Activated T-helper 1 cell treated with anti-CD3 and anti-CD28 coated beads, Interleukin-2, amount 50 U/mL, for 16 hours (primary cell): ENCODE measurements at places on chromosomes 2 and 18.

DNA sequence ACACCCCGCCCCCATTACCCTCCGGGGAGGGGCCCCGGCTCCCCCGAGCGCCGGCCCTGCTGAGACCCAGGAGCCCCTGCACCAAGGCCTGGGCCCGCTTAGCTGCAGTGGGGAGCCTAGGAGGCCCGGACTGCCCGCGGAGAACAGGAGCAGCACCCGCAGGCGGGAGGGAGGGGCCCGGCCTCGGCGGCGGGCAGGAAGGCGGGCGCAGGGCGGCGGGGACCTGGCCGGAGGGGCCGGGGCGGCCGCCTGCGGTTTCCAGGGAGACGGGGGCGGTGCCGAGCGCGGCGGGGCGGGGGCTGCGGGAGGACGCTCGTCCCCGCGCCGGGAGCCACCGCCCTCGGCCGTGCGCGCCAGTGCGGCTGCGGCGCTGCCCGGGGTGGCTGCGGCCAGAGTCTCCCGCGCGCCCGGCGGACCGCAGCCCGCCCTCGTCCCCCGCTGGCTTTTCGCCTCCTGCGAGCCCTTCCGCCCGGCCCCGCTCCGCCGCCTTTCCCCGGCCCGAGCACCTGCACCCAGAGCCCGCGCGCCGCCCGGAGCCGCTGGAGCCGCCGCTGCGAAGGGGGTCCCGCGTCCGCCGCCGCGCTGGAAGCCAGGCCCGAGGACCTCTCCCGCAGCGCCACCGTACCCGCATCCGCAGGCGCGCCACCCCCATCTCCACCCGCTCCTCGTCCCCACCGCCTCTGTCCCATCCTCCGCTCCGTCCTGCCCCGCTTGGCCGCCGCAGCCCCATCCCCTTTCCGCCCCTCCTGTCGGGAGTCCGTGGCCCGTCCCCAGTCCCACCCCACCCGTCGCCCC, 17.2 kb downstream of the GPC1 start:
- DNase-seq = no peak

GRCh38 chr2:233084488-233084887, 24.3 kb downstream of the INPP5D start:
- no peak for DNase-seq

- no peak for DNase-seq
Measured at GRCh38 chr2:129909651-129910418, 69.6 kb upstream of the RAB6C start.

DNA sequence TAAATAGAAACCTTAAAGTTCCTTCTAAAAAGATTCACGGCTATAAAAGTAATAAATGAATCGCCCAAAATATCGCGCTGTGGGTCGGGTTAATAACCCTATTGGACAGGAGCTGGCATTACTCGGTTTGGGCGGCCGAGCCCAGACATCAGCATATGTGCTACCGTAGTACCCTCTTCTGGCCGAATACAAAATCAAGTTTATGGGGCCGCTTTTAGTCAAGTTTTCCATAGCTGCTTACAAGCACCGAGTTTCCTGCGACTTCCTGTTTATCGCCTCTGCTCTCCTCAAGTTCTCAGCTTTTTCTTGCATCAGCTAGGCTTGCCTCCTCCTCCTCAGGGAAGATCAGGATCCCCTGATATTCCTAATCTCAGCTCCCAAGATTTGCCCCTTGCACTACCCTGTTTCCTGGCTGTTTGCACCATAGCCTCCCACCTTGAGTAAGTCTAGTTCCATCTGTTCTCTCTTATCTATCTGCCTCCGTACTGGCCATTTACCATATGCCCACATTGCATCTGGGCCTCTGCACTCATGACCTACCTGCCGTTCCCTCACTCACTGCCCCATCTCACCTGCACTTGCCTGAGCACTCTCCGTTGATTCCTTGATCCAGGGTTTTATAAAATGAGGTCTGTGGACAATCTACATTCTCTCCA, 56.1 kb downstream of the SLC35F5 start:
- no peak for DNase-seq

DNA sequence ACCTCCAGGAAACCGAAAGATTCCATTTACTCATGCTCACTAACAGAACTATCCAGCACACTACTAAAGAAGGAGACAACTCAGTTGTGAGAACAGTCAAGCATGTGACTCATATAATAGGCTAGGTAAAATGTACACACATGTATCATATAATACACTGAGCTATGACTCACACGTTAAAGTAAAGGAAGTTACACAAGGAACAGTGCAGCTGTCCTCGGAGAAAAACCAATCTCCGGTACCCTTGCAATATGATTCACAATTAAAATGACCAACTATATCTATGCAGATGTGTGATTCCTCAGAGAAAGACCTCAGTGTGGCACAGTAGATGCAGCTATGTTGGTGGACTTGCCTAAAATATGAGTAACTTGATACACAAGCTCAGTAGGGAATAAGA, 76.5 kb downstream of the STRN start:
- no peak for DNase-seq

- DNase-seq = no peak
Measured at GRCh38 chr2:241546771-241547498, 11.6 kb upstream of the BOK start.

DNA sequence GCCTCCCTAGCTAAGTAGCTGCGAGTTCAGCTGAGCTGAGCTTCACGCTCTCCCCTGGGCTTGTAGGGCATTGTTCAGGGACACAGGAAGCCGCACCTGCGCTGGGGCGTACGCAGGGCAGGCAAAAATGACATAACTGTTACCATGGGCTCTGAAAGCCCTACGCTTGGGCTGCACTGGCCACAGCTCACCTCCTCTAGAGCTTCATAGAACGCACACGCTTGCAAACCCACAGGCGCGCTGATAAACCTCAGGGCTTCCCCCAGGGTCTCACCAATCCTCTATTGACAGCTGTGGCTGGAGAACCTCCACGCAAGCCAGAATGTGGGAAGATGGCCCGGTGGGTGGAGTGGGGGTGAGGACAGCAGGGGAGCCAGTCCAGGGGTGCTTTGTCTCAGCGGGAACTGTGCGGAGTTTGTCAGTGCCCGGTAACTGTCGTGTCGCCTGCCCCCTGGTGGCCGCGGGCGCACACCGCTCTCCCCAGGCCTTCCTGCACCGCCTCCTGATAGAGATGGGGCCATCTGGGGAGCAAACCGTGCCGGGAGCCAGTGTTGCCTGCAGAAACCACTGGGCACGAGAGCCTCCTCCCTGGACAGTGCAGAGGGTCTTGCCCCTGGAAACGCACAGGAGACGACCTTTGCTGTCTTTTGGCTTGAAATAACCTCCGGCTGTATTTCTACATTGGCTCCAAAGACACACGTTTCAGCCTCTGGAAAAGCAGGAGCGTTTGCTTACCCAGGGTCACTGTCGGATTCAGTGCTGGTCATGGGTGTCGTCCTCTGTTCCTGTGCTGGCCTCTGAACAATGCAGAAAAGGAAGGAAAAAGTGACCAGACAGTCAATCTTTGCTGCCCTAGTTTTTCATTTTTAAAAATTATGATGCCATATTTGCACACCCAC, 17.0 kb upstream of the CIDEA start:
- DNase-seq = peak; percentile 13

DNA sequence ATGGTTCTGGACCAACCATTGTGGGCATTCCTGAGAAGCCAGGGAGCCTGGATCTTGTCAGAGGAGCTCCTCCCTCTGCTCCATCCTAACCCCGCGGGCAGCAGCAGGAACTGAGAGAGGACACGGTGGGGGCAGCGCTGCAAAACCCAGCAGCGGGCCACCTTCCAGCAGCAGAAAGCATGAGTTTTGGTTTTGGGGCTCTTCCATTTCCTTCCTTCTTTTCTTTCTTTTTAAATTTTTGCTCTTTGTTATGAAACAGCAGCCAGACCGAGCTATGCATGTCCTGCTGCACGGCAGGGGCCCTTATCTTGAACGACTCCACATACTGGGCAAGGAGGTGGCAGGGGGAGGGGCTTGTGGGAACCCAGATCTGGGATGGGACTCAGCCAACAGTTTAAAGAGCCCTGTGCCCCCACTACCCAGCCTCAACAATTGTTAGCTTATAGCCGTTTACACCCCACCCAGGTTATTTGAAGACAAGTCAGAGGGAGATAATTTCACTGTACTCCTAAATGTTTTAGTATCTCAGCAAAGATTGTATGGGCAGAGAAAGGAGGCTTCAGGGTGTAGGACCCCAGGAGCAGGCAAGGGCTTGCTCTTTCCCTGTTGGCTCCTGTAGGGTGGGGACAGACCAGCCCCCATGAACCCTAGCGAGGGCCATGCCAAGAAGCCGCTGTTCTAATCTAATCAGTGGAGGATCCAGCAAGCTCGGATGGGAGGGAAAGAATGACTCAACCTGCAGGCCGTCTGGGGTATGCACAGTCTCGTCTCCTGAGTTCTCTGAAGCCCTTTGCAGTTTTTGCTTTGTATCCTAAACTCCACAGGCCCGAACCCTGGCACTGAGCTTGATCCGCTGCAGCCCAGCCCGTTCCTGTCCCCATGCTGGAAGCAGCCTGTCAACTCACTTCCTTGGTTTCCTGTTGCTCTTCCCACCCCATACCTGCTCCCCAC, 75.3 kb downstream of the LRRFIP1 start:
- no peak for DNase-seq

DNA sequence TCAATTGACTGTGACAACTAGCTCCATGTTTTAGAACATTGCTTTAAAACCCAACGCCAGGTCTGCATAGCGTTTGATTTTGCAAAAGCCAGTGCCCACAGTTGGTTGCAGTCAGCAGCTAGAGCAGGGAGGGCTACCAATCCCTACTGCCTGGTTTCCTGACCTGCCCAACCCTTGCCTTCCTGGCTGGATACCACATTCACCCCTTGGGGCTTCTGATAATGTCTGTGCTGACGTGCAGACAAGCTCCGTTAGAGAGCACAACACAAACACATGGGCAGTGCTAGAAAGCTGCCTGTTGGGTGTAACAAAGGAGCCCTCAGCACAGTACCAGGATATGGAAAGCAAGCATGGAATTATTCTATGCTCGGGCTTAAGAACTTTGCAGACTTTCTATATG, 71.4 kb upstream of the THSD7B start:
- DNase-seq = no peak

GRCh38 chr2:149360106-149360505, 29.7 kb downstream of the LYPD6 start:
- no peak for DNase-seq

DNA sequence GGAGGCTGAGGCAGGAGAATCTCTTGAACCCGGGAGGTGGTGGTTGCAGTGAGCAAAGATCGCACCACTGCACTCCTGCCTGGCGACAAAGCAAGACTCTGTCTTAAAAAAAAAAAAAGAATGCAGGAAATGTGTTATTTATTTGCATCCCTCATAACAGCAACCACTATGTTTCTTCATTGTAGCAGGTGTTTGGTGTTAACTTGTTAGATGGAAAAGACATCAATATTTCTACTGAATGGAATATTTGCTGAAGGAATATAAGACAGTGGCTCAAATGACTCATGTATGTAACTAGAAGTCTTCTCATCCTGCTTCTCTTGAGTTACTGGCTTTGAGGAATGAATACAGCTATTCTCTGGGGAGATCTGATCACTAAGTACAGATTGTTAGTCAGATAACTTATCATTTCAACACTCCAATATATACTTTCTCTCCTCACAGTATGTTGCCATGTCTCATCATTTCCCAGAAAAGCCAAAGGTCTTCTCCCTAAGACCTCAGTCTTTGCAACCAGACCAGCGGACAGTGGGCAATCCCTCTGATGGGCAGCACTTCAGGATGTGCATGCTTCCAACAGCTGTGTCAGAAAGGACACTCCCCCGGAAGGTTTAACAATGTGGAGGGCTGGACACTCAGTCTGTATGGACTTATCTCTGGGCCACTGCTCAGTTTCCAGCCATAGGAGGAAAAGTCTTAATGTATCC, 104.4 kb upstream of the STK17B start:
- DNase-seq = no peak

GRCh38 chr2:148922776-148923475, 47.9 kb downstream of the KIF5C start:
- DNase-seq = no peak

DNA sequence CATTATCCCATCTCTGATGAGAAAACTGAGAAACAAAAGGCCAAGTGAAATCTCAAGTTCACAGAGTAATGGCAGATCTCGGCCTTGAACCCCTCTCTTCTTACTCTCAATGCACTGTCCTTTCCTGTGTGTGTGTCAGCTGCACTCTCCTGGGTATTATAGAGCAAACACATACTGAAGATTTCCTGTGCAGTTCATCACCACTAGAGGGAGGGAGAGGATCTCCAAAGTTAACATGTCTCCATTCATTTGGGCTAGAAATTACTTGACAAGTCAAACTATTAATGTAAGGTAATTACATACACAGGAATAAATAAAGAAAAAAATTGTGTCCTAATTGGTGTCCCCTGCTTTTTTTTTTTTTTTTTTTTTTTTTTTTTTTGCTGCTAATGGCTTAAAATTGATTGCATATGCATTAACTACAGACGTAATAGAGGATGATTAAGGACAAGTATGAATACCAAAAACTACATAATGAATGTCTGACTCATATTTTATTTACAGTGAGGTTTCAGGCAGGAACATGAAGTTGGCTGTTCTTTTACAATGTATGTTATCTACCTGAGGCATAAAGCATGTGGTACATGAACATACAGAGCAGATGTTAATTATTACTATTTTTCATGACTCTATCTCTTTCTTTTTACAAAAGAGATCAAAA, 269.2 kb downstream of the NYAP2 start:
- no peak for DNase-seq

GRCh38 chr2:191514613-191515012, 163.3 kb upstream of the NABP1 start:
- DNase-seq = no peak

GRCh38 chr2:237099804-237100203, 14.1 kb downstream of the COPS8 start:
- DNase-seq = no peak

DNA sequence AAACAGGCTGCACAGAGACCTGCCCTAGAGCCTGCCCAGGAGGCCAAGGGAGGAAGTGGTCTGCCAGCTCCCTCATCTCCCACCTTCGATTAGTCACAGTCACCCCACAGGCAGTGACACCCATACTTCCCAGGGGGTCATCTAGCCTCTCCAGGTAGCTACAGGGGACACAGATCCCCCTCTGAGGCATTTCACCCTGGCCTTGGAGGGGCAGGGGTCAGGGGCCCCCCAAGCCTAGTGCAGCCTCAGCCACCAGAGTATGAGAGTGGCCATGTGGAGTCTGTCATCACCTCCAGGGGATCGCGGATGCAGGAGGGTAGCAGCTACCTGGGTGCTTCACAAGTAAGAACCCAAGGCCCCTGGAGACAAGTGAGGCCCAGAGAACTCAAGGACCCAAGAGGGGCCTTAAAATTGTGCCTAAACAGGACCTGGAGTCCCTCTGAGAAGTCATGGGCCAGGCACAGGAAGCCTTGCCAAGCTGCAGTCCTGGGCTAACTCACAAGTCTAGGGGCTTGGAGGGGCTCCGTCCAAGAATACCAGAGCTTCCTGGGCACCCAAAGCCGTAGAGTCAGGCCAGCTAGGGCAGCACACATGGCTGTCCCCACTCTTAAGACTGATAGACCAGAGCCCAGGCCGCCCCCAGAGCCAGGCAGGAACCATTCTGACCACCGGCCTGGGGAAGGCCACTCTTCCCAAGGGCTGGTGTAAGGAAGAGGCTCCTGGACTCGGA, 354.3 kb upstream of the ID2 start:
- no peak for DNase-seq
